ENCODE measurements at places on chromosomes 2 and 18. TPM values are rescaled to one million over a fixed set of nuclear protein-coding genes. Genes with fewer than 3 reads are reported as not detected.

DYSF gene
- 17.5 TPM for total RNA-seq

DNA sequence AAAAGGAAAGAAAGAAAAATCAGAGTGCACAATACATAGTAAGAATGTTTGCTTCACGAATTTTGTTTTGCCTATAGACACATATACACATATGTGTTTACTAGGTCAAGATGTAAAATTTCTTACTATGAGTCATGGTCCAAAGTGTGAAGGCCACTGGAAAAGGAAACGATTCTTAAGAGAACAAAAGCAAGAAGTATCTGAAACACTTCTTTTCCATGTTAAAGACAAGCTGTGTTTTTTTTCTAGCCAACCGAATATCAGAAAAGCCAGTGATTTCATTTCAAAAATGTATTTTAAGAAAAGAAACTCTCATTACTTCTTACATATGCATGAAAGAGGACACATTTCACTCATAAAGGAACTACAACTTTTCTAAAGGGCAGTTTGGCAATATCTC lies 24.9 kb downstream of the PECR start:
- H3K27me3 ChIP-seq, result no peaks in the 10 kb centered on the region
- H3K4me1 ChIP-seq, result no peaks in the 10 kb centered on the region
- no peak overlapping the region for H3K4me3 ChIP-seq
- no peak for DNase-seq

GRCh38 chr2:237315170-237315828 lies 98.7 kb downstream of the COL6A3 start:
- no peaks in the 10 kb centered on the region for H3K27me3 ChIP-seq
- H3K27ac ChIP-seq, result peak overlapping the region; percentile 93
- H3K4me1 ChIP-seq, result peaks cover 25% of the 10 kb centered on the region
- H3K36me3 ChIP-seq, result no peaks in the 10 kb centered on the region
- no peak overlapping the region for H3K4me3 ChIP-seq

CKAP2L gene
- 0.23 TPM for total RNA-seq

GRCh38 chr18:23853448-23854195 lies 160.9 kb upstream of the TTC39C start:
- no peak for DNase-seq
- no peak overlapping the region for H3K27ac ChIP-seq
- H3K27me3 ChIP-seq, result no peaks in the 10 kb centered on the region

DNA sequence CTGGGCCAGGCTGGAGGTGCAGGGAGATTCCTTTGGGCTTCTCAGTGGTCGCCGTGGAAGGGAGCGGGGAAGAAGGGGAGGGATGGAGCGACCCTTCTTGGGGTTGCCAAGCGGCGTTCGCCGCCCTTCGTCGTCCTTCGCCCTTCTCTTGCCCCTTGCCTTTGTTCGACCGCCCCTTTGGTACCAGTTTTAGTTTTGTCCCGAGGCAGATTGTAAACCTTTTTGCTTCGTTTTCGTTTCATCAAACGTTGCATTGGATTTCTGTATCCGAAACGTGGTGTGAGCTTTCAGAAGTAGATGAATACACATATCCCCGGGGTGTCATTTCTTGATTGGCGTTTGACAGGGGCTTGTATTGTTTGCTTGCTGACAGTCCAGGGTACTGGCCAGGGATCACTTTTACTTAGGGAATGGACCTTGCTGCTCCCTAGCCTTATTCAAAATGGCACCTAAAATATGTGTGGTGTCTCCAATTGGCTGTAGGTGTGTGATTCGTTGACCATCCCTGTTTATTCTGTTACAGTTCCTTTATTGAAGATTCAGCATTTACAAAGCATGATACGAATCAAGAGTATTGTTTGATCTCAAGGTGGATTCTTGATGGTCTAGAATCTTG lies 788 bp downstream of the USP14 start:
- H3K27ac ChIP-seq, result peak overlapping the region; percentile 94
- H3K36me3 ChIP-seq, result no peaks in the 10 kb centered on the region
- H3K4me1 ChIP-seq, result peaks cover 26% of the 10 kb centered on the region
- no peaks in the 10 kb centered on the region for H3K27me3 ChIP-seq
- DNase-seq, result no peak
- peak overlapping the region; percentile 92 for H3K4me3 ChIP-seq

TUBB8B gene
- total RNA-seq, result not detected

CRYBA2 gene
- total RNA-seq, result not detected

GRCh38 chr2:122194546-122194945 lies 439.1 kb downstream of the TSN start:
- H3K27me3 ChIP-seq, result no peaks in the 10 kb centered on the region
- H3K27ac ChIP-seq, result no peak overlapping the region
- no peaks in the 10 kb centered on the region for H3K4me1 ChIP-seq
- no peaks in the 10 kb centered on the region for H3K36me3 ChIP-seq
- H3K4me3 ChIP-seq, result no peak overlapping the region
- no peak for DNase-seq
